ENCODE measurements at places on chromosomes 11 and 22.

DNA sequence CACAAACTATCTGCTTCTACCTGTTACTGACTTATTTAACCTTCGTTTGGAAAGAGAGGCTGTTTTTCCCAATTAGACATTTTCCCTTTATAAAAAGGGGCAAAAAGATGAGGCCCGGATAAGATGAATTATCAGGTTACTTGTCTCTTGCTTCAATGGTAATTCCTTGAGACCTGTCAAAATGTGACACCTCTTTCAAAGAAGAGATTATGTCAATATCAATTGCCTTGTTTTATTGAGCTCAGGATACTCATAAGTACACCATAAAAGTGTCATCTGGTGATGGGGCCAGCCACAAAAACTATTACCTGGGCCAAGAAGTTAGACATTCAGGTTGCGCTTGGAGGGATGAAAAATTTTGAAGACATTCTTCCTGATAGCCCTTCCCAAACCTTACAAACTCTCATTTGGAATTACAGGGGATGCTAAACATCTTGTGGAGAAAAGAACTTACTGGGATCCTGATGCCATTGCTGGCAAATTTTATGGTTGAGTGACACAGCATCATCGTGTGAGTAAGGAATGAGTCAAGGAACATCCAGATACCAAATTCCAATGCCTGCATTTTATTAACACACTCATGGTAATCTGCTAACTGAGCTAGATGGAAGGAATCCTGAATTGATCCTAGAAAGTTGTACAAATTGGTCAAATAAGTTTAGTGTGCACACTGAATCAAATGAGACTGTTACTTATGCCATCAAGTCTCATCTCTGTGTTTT lies 1071.2 kb downstream of the LRRC4C start:
- no peak for DNase-seq

- DNase-seq, result no peak
These were observed 16.2 kb downstream of the MPPED1 start for GRCh38 chr22:43428005-43428485.

- no peak for DNase-seq
These were observed 13.0 kb downstream of the CDC42BPG start for GRCh38 chr11:64831411-64831891.

GRCh38 chr11:7473717-7474116 lies 11.6 kb upstream of the OLFML1 start:
- DNase-seq, result no peak

GRCh38 chr11:26142891-26143290 lies 189.0 kb upstream of the ANO3 start:
- no peak for DNase-seq

- DNase-seq, result no peak
These were observed 345.4 kb downstream of the BUD13 start for GRCh38 chr11:116427337-116427902.

GRCh38 chr11:33454264-33454663 lies 197.1 kb downstream of the HIPK3 start:
- no peak for DNase-seq

- DNase-seq, result no peak
These were observed 1007.7 kb downstream of the BRD1 start for GRCh38 chr22:48819961-48820360.

GRCh38 chr11:102325088-102325487 lies 7.8 kb downstream of the BIRC3 start:
- no peak for DNase-seq

Measured in stimulated activated CD4-positive, alpha-beta T cell treated with anti-CD3 and anti-CD28 coated beads, Interleukin-4, amount 100 ng/mL, for 4 hours (primary cell).